ENCODE measurements at places on chromosomes 1 and 21.

- DNase-seq = no peak
These were observed 100.2 kb upstream of the PPM1J start for GRCh38 chr1:112815376-112815775.

DNA sequence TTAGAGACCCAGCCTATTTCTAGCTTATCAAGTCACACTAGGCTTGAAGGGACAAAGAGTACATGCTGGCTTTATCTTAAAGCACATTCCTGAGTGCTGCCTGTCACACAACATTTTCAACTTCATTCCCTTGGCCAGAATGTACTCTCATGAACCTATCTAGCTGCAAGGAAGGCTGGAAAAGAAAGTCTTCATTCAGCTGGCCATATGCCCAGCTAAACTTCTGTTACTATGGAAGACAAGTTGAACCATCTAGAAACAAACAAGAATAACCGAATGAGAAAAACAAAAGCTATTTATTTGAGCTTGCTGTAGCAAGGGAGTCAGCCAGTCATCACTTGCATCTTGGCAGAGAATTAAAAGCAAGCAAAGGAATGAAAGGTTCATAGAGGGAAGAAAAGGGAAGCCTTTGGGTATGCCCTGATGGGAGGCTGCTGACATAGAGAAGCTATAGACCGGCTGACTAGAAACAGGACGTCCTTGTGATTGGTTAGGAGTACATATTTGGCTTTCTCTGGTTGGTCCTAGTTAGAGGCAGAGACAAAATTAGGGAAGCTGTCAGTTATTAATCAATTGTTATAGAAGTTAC lies 108.4 kb downstream of the NEK7 start:
- DNase-seq = no peak

- no peak for DNase-seq
These were observed 11.1 kb downstream of the PDZK1 start for GRCh38 chr1:145695821-145696629.

DNA sequence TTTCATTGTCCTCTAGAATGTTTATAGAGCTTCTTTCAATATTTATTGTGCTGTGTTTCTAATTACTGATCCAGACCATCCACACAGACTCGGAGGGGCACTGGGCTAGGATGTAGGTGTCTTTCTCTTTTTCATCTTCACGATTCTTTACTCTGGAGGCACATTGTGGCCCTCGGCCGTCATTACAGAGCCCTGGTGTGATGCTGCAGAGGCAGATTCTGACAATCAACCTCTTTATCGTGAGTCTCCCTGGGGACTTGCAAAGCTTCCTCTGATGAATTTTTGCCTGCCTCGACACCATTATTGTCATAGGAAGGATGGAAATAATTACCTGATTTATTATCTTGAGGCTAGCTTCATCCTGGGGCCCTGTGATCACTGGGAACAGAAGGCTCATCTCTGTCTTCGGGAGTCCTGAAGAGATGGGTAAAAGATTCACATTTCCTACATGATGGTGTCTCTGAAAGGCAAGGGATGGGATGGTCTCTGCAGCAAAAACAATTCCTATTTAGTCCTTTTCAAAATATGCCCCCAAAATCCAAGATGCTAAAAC lies 89.4 kb downstream of the SEC16B start:
- DNase-seq = no peak

DNA sequence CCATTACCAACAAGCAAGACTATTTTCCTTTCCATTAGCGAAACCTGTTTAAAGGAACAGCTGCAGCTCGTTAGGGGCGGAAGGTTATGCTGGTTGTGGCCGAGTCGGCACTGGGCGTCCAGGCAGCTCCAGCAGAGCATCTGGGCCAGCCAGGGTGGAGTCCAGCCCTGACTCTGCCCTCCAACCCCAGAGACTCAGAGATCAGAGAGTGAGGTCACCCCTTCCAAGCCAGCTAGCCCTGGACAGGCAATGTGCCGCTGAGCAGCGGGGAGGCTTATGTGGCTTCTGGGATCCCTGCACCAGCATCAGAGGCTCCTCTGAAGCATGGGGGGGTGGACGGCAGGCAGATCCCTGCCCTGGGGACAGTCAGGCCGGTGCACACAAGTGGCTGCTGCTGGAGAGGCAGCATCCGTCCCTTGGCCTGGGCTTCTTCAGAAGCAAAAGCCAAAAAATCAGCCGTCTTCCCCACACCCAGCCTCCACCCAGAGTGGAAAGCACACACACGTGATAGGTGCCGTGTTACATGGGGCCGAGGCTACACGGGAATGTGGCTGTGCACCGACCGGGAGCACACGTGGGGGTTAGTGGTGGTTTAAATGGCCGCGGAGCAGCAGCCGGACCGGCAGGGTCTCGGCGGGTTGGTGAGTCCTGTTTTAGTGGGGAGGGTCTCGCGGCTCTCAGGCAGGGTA lies 30.1 kb downstream of the SLC66A1 start:
- DNase-seq = no peak

DNA sequence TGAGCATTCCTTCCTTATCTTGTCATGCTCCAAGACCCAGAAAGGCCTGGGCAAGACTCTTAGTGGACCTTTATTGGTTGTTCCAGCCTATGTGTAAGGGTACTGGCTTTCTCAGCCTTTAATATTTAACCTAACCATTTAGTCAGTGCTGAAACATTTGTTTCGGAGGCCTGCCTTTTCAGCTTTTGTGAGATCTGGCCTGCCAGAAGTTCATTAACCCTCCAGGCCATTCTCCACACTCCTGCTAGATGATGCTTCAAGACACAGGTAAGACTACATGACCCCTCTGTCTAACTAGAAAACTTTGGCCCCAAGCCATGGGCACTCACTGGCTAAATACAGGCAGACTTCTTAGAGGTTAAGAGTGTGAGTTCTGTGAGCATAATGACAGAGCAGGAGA lies 138.4 kb upstream of the ZP4 start:
- DNase-seq = no peak

- no peak for DNase-seq
These were observed 271.5 kb downstream of the TGFB2 start for GRCh38 chr1:218616681-218617080.

- no peak for DNase-seq
These were observed 12.0 kb upstream of the ADORA3 start for GRCh38 chr1:111515291-111516004.

GRCh38 chr1:199766218-199766792 lies 261.2 kb upstream of the NR5A2 start:
- DNase-seq = no peak

DNA sequence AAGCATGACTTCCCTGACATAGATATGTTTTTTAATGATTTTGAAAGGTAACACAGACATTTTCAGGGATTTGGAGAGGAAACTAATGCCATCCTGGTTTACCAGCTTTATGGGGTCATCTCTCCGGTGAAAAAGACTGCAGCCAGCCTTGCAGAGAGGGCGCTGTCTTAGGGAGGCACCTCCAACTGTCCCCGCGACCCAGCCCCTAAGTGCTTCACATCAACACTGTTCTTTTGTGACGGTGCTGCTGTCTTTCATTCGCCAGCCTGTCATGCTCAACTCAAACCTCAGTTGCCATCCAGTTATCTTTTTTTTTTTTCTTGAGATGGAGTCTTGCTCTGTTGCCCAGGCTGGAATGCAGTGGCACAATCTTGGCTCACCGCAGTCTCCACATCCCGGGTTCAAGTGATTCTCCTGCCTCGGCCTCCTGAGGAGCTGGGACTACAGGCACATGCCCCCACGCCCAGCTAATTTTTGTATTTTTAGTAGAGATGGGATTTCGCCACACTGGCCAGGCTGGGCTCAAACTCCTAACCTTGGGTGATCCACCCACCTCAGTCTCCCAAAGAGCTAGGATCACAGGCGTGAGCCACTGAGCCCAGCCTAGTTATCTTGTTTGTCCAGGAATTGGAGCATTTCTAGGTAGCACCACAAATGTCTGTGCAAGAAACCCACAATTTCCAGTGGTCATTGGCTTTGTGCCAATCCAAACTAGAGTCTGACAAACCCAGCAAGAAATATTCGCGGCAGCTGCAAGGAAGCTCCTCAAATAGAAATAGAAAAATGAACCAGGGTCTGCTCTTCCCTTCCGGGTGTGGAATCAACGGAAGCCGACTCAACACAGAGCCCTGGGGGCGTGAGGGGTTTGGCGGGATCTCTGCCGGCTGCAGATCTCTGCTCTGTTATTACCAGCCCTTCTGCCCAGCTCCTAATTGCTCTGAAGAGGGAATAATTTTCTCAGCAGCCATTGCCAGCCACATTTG lies 24.2 kb downstream of the PDE9A start:
- DNase-seq = no peak

DNA sequence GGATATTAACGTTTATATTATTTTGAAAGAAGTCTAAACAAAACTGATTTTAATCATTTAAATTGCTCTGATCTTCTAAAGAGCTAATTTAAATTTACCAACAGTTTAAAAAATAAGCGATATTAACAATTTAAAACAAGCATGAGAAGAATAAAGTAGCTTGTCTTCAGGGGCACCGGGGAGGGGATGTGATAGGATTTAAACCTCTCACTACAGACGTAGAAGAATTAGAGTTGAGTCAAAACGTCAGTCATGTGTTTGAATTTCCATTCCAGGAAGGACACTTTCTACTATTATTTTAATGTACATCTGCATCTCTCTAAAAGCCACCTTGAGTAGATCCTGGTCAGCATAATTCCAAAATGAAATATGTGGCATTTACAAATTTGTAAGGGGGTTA lies 58.2 kb upstream of the TPTE start:
- no peak for DNase-seq

DNA sequence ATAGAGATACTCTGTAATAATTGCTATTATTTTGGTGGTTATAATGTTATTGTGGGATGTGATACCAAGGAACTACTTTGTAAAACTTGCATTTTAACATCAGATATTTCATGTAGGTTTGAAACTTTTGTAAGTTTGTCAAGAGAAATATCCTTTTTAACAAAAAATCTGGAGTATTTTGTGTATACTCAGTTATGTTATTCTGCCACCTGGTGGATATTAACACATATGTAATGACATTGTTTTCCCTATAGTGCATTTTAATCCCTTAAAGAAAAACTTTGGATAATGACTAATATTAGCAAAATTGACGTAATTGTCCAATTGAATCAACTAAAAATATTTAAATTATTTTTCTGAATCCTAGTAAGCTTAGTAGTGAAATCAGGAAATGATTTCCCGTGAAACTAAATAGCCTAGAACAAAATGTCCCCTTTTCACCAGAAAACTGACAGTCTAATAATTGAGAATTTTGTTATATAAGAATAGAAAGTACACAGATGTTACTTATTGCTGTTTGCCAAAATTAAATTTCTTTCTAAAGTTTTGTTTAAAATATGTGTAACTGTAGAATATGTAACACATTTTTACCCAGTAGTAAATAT lies 39.6 kb downstream of the KCTD3 start:
- DNase-seq = no peak

DNA sequence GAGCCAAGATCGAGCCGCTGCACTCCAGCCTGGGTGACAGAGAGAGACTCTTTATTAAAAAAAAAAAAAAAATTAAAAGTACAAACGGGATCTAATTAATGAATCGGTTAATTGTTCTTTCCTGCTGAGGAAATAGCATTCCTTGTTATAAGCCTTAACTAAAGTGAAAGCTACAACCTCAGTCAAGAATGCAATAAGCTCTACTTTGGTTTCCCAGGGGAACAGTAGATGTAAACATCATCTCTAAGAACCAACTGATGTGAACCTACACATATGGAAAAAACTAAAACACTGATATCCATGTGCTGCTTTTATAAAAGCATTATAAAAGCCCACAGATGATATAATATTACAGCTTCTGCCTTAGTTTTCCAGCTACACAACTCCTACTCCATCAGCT lies 41.9 kb downstream of the LPGAT1 start:
- DNase-seq = no peak

GRCh38 chr1:154869351-154870114 lies 548 bp downstream of the KCNN3 start:
- DNase-seq = no peak

Measured in stimulated activated CD8-positive, alpha-beta memory T cell treated with anti-CD3 and anti-CD28 coated beads, Interleukin-15, amount 100 ng/mL, for 48 hours (primary cell).